ENCODE measurements at places on chromosomes 3 and 15. TPM values are rescaled to one million over a fixed set of nuclear protein-coding genes. Genes with fewer than 3 reads are reported as not detected.

The PRR20G gene
- not detected for total RNA-seq

The MINAR1 gene
- total RNA-seq, result 0.22 TPM

The UROC1 gene
- not detected for total RNA-seq

- no peak overlapping the region for H3K27ac ChIP-seq
- H3K36me3 ChIP-seq, result no peaks in the 10 kb centered on the region
- no peak overlapping the region for H3K4me3 ChIP-seq
- 0 out of 2 replicates have a peak, but pooled peaks cover 5% of the 10 kb centered on the region for H3K4me1 ChIP-seq
- no peak for DNase-seq
These were observed 700.1 kb downstream of the NLGN1 start for GRCh38 chr3:174097686-174098085.

GRCh38 chr15:85142312-85142711, 160.7 kb downstream of the PDE8A start:
- H3K27me3 ChIP-seq, result no peaks in the 10 kb centered on the region
- H3K4me3 ChIP-seq, result no peak overlapping the region
- H3K27ac ChIP-seq, result peak overlapping the region; percentile 21
- H3K4me1 ChIP-seq, result peaks cover 15% of the 10 kb centered on the region
- H3K36me3 ChIP-seq, result peaks cover 11% of the 10 kb centered on the region

DNA sequence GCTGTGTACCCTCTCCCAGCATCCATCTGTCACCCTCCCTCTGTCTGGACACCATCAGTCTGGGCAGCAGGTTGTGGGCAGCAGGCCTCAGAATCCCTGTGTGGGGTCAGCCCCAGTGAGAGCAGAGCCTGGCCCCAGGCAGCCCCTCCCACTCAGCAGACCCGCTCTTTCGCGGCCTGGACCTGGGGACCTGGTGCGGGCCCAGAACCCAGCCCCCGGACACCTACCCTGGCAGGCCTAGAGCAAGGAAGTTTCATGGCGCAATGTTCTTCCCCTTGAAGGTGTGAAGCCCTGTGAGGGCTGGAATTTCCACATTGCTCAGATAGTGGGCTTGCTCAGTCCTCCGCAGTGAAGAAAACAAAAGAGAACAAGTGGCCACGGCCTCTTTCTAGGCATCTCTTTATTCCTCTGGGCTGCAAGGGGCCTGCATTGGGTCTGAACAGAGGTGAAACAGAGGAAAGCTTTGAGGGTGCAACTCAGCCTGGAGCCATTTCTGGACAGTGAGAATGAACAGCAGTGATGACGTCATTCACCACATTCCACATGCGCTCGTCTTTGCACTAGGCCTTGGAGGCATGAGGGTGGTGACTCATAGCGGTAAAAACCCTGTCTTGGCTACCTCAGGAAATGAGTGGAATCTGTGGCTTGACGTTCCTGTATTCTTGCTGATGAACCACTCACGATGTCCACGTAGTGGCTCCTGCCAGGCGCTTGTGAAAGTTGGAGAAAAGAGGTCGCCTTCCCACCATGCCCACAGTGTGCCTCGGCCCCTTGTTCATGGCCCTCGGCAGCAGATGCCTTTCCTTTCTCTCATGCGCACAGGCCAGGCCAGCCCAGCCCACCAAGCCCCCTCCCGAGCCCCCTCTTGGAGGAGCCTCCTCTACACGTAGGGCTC, 66.1 kb downstream of the SLC30A4 start:
- peak; percentile 92 for DNase-seq
- H3K27me3 ChIP-seq, result no peaks in the 10 kb centered on the region
- H3K4me3 ChIP-seq, result no peak overlapping the region
- H3K4me1 ChIP-seq, result peaks cover 48% of the 10 kb centered on the region
- no peaks in the 10 kb centered on the region for H3K36me3 ChIP-seq
- H3K27ac ChIP-seq, result peak overlapping the region; percentile 89

- DNase-seq, result no peak
- H3K27me3 ChIP-seq, result no peaks in the 10 kb centered on the region
- H3K4me3 ChIP-seq, result no peak overlapping the region
- no peak overlapping the region for H3K27ac ChIP-seq
- no peaks in the 10 kb centered on the region for H3K4me1 ChIP-seq
These were observed 171.8 kb upstream of the DPH6 start for GRCh38 chr15:35717721-35718120.

DNA sequence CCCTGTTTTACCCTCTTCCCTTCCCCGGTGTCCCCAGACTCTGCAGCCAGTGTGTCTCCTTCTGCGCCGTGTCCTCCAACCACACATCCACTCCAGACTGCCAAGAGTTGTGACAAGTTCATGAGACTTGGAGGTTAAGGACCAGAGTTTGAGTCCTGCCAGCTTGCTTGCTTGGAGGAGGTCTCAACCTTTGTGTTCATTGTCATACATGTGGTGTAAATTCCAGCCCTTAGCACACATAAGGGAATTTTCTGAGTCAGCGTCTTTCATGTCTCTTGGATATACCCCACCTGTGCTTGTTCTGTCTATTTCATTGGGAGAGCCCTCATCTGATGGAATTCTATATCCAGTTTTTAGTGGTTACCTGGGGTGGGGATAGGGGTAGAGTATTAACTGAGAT, 13.3 kb downstream of the CORO2B start:
- DNase-seq, result no peak
- H3K27me3 ChIP-seq, result no peaks in the 10 kb centered on the region
- H3K4me1 ChIP-seq, result 0 out of 2 replicates have a peak, but pooled peaks cover 5% of the 10 kb centered on the region
- no peak overlapping the region for H3K27ac ChIP-seq

DNA sequence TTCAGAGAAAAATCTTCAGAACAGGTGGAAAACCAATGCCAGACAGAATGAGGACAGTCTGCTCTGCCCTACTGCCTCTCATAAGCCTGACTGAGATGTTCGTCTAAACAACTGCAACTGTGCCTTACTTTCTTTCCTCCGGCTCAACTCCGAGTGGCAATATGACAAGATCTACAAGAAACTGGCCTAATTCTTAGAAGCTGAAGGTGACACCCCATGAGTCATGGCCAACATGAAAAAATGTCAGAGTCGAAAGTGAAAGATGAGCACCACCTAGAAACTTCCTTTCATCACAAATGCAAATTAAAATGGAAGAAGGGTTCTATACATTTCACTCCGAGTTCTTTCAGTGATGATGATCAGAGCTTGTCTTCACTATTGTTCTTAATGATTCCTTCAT, 12.9 kb downstream of the PCYT1A start:
- H3K27me3 ChIP-seq, result no peaks in the 10 kb centered on the region
- peak; percentile 45 for DNase-seq
- peaks cover 15% of the 10 kb centered on the region for H3K36me3 ChIP-seq
- no peak overlapping the region for H3K4me3 ChIP-seq
- H3K27ac ChIP-seq, result peak overlapping the region; percentile 59

- H3K4me3 ChIP-seq, result no peak overlapping the region
- H3K36me3 ChIP-seq, result no peaks in the 10 kb centered on the region
- no peak overlapping the region for H3K27ac ChIP-seq
- DNase-seq, result no peak
- no peaks in the 10 kb centered on the region for H3K27me3 ChIP-seq
- peaks cover 34% of the 10 kb centered on the region for H3K4me1 ChIP-seq
These were observed 204.1 kb downstream of the CADM2 start for GRCh38 chr3:85162905-85163304.
